Activated naive CD8-positive, alpha-beta T cell treated with anti-CD3 and anti-CD28 coated beads for 36 hours (primary cell): ENCODE measurements at places on chromosomes 3 and 15.
A peak's percentile ranks its signal among the peaks of the same experiment; 100 is the strongest.

GRCh38 chr3:141049681-141050080 is 1.5 kb upstream of the SPSB4 start:
- DNase-seq = peak; percentile 11

DNA sequence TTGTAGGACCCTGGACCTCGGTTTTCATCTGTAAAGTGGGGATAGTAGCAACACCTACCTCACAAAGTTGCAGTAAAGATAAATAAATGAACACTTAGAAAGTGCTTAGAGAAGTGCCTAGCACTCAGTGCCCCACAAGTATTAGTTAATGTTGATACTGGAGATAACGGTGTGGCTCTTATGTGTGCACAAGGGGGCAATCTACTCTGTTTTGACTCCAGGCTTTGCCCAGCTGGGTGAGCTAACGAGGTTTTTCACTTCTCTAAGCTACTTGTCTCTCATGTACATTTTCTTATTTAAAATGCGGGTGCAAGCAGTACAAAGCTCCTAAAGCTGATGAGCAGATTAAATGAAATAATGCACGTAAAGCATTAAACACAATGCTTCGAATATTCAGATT is 193.5 kb upstream of the ICE2 start:
- DNase-seq = no peak

DNA sequence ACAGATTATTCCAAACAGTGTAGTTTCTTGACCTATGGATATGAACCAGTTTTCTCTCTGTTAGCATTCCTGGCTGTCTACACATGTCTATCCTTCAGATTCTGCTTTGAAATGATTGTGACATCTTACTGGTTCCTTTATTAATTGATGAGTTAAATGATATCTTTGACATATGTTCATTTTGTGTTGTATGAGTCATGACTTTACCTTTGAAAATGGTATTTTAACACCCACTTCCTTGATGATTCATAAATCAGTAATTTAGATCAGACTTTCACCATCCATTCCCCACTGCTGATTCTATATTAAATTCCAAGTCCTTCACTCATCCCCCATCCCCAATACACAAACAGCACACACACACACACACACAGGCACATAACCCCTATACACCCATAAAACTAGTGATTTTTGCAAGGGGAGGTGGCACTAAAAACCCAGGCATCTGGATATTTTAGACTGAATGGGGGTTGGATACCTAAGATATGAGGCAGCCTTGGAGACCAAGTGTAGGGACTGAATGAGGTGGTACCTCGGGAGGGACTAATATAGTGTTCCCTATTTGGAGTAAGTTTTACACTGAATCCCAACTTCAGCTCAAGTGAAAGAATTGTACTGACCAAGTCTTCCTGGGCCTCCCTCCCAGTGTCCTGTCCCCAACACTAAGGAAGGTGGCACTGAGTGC is 9.7 kb downstream of the CCK start:
- DNase-seq = no peak

DNA sequence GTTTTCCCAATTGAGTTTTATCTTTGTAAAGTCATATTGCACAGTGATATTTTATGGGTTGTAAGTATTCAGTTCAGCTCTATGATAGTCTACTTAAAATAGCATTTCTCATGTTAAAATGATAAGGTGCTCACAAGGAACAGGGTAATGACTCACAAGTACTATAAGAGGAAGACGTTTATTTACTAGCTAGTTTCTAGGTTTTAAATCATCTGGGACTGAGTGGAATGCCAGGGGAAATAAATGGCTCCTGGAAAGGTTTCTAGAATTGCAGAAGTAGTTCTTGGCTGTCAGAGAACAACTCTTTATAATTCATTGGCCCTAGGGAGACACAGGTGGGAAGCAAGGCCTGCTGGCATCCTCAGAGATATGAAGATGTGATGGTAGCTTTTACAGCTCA is 112.8 kb downstream of the CHDH start:
- DNase-seq = no peak

- no peak for DNase-seq
Observed at GRCh38 chr3:6281662-6282061, 579.3 kb upstream of the GRM7 start.

DNA sequence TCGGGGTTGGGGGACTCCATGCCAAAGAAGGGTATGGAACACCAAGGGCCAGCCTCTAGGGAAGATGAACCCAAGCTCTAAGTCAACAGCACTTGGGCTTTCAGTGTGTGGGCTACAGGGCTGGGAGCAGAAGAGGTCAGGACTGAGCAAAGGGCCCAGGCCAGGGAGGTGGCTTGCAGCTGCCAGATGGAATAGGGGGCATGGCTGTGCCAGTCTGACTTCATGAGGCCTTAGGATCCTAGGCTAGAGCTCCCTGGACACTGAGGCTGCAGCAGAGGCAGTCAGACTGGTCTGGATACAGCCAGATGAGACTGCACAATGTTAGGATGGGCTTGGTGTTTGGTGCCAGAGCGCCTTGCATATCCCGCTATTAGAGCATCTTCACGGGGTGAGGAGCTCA is 3.8 kb downstream of the RASGRF1 start:
- no peak for DNase-seq

- DNase-seq = peak; percentile 43
Observed at GRCh38 chr3:168024537-168024941, 71.2 kb downstream of the GOLIM4 start.

- no peak for DNase-seq
Observed at GRCh38 chr15:82306791-82307713, 42.2 kb downstream of the GOLGA6L10 start.

DNA sequence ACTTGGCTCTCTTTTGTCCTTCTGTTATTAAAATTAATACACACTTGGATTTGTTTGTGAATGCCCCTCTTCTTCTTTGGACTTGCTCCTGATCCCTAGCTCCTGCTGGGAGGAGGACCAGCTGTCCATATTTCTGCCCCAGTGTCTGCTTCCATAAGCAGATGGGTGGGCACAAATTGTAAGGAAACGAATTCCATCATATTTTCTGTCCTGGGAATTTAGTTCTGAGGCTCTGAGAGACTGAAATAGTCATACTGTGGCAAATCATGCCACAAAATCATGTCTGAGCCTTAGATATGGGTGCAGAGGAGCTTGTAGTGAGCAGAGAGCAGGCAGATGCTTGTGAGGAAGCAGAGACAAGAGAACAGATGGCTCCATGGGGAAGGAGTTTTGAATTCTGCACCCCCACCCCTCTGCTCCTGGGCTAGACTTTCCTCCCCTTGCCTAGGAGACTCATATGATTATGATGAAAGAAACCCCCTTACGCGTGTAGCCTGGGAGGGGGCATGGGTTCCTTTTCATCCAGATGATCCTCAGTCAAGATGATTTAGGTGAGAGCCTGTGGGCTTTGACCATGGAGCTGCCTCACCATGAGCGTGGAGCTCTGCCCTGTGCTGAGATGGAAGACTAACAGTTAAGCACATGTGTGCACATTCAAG is 50.6 kb downstream of the SV2B start:
- no peak for DNase-seq

DNA sequence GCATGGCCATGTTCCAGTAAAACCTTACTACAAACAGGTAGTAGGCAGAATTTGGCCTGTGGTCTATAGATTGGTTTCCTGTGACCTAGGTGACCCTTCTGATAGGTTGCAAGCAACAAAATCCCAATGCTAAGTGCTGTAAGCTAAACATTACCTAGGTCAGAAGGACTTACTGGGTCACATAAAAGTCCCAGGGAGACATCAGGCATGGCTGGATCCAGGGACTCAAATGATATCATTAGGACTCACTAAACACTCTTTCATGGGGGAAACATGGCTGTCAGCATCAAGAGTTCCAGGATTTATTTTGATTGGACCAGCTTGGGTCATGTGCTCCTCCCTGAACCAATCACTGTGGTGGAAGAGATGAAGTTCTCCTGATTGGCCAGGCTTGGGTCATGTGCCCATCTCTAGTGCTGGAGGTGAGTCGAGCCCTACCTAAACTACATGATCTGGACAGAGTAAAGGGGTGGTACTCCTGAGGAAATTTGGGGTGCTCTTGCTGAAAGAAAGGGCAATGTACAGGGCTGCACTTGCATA is 16.8 kb upstream of the SLC6A1 start:
- DNase-seq = no peak

- DNase-seq = no peak
Observed at GRCh38 chr15:39783244-39783820, 691 bp upstream of the FSIP1 start.

DNA sequence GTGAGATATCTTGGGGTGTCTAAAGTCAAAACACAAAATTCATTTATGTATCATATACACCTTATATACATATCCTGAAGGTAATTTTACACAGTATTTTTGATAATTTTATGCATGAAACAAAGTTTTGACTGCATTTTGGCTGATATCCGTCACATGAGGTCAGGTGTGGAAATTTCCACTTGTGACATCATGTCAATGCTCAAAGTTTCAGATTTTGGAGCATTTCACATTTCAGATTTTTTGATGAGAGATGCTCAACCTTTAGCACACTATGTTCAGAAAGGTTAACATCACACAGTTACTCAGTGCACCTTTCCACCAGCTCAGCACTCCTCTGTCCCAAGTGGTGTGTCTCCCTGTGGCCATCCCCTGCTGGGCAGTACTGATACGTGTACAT is 37.7 kb upstream of the CPB1 start:
- DNase-seq = no peak

DNA sequence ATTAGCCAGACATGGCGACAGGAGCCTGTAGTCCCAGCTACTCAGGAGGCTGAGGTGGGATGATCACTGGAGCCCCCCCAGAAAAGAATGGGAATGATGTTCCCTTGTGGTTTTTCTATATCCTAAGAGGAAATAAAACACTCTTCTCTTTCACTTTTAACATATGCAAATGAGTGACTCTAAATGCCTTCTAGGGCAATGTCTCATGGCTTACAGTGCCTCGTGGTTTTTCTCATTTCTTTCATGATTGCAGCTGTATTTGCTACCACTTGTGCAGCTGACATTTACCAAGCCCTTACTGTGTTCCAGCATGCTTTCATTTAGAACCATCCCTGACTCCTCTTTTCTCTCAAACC is 26.4 kb downstream of the STOML1 start:
- no peak for DNase-seq

- peak; percentile 79 for DNase-seq
Observed at GRCh38 chr3:51686512-51687215, 15.6 kb downstream of the TEX264 start.

DNA sequence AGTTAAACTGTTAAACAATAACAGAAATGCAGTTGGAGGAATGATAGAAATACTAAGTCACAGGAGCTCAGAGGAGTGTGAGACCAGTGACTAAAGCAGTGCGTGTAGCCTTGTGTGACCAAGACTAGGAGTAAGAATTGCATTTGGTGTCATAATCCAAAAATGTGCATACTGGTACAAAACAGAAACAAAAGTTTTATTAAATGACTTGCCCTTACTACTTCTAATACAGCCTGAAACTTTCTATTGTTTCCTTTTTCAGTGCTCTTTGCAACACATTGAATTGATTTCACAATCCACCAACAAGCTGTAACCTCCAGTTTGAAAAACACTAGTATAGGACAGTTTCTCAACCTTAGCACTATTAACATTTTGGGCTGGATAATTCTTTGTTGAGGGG is 17.1 kb downstream of the SNX1 start:
- DNase-seq = no peak

- no peak for DNase-seq
Observed at GRCh38 chr3:137765310-137766033, 1.4 kb downstream of the SOX14 start.

- no peak for DNase-seq
Observed at GRCh38 chr15:81160312-81161159, 26.5 kb downstream of the CFAP161 start.

DNA sequence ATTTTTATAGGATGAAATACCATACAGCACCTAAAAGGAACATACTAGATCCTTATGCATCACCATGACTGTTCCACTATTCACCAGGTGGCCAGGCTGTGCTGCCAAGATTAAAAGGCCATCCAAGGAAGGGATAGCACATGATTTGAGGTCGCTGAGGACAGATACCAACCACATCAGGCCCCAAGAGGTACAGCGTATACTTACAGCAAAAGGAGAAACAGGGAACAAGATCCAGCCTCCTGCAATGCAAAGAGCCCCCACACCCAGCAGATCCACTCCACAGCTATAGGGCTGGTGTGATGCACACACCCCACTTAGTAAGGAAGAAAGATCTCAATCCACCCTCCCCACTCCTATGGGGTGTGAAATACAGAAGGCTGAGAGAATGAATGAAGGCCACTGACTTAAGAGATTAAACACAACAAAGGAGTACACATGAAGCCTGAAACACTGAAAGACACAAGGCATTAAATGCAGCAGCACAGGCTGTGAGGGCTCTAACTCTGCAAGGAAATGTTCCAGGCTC is 32.0 kb upstream of the ZNF445 start:
- no peak for DNase-seq

DNA sequence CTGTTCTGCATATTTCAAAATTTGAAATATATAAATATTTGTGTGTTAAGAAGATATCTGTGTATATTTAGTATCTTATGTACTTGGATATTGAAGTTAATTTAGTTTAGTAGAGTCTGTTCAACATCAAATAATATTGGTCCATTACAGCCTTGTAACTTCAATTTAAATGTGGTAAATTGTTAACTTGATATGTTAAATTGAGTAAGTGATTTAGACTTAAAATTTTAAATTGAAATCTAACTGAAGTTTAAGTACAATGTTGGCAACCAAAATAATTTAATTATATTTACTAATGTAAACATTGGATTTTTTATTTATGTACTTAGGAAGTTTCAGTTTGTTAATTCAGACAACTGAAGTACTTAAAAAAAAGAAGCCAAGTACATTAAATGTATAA is 343.9 kb upstream of the DNAJC19 start:
- no peak for DNase-seq

GRCh38 chr15:74958320-74958907 is 1.8 kb upstream of the RPP25 start:
- no peak for DNase-seq

DNA sequence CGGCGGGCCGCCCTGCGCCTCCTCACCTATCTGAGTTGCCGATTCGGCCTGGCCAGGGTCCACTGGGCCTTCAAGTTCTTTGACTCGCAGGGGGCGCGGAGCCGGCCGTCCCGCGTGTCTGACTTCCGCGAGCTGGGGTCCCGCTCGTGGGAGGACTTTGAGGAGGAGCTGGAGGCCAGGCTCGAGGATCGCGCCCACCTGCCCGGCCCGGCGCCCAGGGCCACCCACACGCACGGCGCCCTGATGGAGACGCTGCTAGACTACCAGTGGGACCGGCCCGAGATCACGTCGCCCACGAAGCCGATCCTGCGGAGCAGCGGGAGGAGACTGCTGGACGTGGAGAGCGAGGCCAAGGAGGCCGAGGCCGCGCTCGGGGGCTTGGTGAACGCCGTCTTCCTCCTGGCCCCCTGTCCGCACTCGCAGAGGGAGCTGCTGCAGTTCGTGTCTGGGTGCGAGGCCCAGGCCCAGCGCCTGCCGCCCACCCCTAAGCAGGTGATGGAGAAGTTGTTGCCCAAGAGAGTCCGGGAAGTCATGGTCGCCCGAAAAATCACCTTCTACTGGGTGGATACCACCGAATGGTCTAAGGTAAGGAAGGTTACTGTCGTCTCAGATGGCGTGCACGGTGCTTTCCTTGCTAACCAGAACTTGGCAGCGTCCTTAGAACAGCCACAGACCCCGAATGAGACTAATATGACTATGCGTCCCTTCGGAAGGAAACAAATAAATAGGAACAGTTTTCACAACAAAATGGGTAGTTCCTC is 567 bp downstream of the TICRR start:
- DNase-seq = peak; percentile 33

- no peak for DNase-seq
Observed at GRCh38 chr3:111745786-111746185, 113.3 kb upstream of the PHLDB2 start.

GRCh38 chr15:38521316-38521715 is 43.3 kb downstream of the RASGRP1 start:
- DNase-seq = no peak

GRCh38 chr15:70245932-70246622 is 148.4 kb upstream of the TLE3 start:
- no peak for DNase-seq

GRCh38 chr15:31262901-31263671 is 63.5 kb upstream of the KLF13 start:
- no peak for DNase-seq
